ENCODE measurements at places on chromosomes 4 and X.

DNA sequence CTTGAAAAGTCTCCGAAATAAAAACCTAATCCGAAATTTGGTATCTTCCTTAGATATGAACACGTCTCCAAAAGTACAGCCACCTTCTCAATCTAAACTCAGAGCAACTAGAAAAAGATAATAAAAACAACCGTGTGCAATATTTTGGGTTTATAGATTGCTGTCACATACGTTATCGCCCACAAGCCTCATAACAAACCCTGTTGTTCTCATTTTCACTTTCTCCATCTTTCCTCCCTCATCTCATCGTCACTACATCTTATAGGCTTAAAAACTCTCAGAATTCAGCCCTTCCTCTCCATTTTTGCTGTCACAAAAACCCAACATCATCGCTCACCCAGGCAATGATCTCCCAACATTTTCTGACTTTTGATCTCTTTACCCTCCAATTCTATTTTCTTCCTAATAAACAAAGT, 448 bp upstream of the SCFD2 start:
- DNase-seq, result no peak

DNA sequence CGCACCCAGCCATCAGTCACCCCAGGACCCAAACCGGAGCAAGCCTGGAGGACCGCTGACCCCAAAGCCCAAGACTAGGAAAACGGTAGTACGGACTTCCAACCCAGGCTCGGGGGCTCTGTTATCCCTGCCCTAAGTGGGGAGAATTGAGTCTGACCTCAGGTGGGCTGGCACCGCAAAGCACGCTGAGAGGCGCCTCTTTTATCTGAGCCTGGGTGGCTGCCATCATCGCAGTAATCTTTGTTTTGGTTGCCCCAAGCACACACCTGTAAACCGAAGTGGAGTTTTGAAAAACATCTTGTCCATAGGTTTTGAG, 894 bp upstream of the SH3RF1 start:
- no peak for DNase-seq

DNA sequence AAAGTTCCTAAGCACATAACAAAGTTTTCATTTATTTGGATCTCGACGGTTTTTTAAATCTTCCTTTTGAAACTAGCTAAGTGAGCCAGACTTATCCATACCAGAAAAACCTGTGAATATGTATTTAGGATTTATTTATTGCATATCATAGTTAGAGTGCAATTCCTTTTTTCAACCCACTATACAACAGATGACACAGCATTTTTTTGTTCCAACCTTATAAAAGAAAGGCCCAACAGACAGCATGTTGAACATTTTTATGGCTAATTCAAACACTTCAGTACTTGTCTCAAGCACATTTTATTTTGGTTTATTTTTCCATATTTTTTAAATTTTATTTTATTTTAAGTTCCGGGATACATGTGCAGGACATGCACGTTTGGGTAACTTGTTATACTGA, 15.1 kb upstream of the RNF128 start:
- DNase-seq, result no peak

DNA sequence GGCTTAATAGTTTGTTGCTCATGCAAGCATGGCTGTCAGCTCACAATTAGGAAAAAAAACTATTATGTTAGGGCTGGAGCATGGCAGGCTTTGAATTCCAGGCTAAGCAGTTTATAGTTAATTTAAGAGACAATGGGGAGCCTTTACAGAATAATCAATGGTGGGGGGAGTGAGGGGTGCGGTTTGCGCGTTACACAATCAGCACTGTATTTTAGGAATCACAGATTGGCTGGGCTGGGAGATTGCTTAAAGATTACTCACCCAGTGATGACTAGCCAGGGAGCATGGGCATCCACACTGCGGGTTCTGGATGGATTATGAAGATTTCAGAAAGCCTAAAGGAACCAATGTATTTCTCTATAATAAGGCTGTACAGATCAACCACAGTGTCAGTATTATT, 186.6 kb downstream of the SOX3 start:
- no peak for DNase-seq

- DNase-seq, result no peak
These were observed 14.1 kb downstream of the AMER1 start for GRCh38 chrX:64191281-64192010.

GRCh38 chrX:153161952-153162351, 17.1 kb upstream of the MAGEA1 start:
- no peak for DNase-seq

- DNase-seq, result no peak
These were observed 153.2 kb upstream of the RPL34 start for GRCh38 chr4:108466936-108467902.

DNA sequence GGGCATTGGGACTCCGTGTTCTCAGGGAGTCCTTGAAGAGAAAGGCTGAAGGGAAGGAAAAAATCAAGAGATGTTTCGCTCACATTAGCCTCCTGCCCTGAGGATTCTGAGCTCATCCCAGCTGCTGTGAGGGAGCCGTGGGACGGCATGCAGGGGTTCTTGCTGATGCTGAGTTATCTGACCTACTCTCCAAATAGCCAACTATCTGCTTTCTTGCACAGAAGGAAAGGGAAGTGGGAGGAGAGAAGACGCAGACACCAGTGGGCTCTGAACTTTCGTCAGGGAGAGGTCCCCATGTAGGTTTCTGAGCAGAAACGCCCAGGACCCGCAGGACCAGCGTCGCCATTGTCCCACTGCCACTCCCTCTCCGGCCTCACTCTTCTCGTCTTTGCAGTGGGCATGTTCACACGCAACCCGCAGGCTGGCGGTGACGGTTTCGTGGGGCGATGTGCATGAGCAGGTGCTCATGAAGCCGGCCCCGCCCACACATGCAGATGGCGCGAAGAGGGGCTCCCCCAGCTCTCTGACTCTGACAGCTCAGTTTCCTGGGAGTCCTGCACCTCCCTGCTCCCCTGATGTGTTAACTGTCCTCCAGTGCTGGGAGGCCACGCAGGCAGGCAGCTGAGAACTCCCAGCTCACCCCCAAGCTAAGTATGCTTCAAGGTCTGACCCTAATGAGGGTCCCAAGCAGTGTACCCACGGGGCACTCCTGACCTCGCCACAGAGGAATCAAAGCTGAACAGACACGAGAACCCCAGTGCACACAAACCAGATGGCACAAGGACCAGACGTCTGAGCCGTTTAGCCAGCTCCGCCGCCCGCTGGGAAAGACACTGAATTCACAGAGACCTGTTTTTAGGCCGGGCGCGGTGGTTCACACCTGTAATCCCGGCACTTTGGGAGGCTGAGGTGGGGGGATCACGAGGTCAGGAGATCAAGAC, 13.6 kb upstream of the ABLIM2 start:
- no peak for DNase-seq
